ENCODE measurements at places on chromosomes 16 and 17.

GRCh38 chr16:8851761-8852403, 16.9 kb downstream of the CARHSP1 start:
- no peak for DNase-seq

GRCh38 chr17:19720631-19721426, 4.4 kb upstream of the SLC47A2 start:
- no peak for DNase-seq

DNA sequence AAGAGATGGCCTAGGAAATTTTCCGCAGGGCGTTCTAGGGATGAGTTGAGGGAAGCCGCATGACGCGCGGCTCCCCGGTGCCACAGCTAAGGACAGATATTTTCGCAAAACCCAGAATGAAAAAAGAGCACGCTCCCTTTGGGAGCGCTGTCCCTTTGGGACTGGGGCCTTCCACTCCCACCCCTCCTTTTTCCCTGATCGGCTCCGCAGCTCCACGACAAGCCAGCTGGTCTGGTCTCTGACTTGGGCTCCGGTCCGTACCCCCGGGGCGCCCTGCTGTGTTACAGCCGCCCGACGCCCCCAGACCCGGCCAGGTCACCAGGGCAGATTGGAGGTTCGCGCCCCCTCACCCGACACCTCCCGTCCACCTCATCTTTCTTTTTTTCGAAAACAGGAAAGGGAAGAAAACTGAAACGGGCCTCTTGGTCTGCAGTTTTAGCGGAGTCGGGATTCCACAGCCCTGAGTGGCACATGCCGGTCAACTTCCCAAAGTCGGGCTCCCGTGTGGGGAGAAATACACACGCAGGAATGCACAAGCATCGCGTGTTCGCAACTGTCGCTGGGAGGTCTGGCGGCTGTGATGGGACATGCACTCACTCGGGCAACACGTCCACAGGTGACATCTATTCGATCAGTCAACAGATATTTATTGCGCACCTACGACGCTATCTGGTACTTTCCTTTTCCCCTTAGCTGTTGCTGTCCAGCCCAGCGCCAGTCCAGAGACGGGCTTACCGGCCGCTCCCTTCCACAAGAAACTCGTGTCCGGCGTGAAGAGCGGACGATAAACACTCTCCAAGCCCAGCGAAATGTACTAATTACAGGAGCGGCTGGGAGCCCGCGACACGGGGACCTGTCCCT, 3.9 kb upstream of the SOX9 start:
- DNase-seq: no peak

DNA sequence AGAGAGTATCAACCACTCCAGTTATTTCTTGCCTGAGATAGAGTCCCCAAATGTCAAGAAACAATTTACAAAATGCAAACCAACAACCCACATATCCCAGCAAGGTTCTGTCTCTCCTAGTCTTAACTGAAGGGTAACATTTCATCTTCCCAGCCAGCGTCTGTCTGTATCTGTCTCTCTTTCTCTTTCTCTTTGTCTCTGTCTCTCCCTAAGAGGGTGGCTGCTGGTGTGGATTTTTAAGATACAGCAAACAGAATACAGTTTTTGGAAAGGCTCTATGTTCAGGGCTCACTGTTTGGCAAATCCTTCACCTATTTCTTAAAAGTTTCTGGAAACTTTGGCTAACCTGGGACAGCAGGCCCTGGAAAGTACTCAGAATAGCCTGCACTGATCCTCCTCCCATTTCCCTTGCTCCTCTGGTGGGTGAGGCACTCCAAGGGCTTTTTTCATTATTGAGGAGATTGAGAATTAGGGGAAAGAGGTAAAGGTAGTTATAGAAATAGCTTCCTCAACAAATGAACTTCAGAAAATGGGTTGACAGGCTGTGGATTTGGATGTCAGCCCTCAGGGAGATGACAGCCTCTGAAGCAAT, 6.2 kb downstream of the HOXB4 start:
- no peak for DNase-seq
